Frontal cortex (tissue), 4 donors: ENCODE measurements at places on chromosomes 1 and 21.

- DNase-seq, result no peak
Measured at GRCh38 chr1:63041660-63042059, 257.7 kb downstream of the ATG4C start.

DNA sequence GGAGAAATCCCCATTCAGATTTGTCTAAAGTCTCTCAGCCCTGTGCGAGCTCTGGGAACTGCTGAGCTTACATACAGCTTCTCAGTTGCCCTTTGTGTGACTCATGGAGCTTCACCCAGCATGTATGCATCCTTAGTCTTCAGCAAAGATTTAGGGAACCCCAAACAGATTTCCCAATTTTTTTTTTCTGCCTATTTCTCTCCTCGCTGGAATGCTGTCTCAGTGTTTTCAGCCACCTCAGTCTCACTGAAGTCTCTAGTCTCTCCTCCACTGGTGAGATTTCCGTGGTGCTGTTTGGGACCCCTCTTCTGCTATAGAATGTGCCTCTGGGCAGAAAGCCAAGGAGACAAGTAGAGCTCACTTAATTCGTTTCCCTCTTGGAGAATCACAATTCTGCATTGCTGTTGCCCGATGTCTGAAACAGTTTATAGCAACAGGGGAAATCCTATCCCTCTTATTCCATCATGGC lies 28.1 kb upstream of the TXLNA start:
- no peak for DNase-seq

- no peak for DNase-seq
Measured at GRCh38 chr1:81407000-81407821, 393.5 kb upstream of the ADGRL2 start.

- DNase-seq, result no peak
Measured at GRCh38 chr21:36858320-36858957, 108.0 kb downstream of the HLCS start.

GRCh38 chr21:33824156-33824941 lies 91.3 kb downstream of the ATP5PO start:
- DNase-seq, result no peak

- DNase-seq, result no peak
Measured at GRCh38 chr1:4110888-4111287, 210.8 kb upstream of the C1orf174 start.
